ENCODE measurements at places on chromosomes 12 and 14.
A peak's percentile ranks its signal among the peaks of the same experiment; 100 is the strongest.

DNA sequence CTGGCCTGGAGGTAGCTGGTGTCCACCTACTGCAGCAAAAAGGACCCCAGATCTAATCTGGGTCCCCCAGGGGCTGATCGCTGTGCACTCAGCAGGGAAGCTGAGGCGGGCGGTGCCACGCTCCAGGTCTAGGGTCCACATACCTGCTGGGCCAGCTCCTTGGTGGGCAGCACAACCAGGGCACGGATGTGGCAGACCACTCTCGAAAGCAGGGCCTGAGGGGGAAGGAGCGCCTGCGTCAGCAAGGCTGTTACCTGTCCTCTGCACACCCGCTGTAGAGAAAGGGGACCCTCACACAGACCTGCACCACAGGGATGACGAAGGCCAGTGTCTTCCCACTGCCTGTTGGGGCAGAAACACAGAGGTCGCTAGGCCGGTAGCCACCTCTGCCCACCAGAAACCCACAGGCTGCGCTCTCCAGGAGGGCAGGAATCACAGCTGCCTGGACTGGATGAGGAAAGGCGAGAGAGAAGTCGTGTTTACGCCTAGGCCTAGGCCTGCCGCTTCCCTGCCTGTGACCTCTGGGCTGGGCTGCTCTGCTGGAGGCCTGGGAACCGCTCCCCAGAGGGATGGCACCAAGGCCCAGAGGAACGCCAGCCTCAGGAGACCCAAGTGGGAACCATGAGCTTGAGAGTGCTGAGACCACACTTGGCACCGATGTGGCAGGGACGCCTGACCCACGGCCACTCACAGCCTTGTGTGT is 2.0 kb downstream of the DDX51 start:
- no peak for DNase-seq

DNA sequence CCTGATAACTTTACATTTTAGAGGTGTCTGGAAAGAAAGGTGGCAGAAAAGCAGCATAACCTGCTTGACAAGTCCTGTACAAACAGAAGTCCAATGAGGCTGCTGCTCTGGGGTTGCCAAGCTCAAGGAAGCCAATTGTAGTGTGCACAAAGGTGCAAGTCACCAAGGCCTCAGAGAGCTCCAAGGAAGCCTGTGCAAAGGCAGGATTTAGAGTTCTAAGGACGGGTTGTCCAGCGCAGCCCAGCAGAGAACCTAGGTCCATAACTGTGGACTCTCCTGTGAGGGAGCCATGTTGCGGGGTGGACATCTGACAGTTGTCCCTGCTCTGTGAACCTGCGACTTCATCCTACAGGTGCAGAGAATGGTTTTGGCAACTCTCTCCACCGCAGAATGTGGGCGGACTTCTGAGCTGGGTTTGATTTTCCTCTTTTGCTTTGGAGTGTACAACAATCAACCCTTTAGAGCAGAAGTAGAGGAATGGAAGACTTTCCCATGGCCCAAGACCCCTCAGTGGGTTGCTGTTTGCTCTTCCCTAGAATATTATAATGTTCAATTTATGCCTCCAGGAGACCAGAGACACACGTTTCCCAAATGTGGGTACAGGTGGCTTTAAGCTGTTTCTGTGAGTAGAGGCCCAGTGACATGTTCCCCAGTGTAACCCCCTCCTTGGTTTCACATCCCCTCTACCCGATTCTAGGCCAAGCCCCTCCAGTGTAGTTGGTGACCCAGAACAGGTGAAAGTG is 81.0 kb downstream of the ETV6 start:
- no peak for DNase-seq

DNA sequence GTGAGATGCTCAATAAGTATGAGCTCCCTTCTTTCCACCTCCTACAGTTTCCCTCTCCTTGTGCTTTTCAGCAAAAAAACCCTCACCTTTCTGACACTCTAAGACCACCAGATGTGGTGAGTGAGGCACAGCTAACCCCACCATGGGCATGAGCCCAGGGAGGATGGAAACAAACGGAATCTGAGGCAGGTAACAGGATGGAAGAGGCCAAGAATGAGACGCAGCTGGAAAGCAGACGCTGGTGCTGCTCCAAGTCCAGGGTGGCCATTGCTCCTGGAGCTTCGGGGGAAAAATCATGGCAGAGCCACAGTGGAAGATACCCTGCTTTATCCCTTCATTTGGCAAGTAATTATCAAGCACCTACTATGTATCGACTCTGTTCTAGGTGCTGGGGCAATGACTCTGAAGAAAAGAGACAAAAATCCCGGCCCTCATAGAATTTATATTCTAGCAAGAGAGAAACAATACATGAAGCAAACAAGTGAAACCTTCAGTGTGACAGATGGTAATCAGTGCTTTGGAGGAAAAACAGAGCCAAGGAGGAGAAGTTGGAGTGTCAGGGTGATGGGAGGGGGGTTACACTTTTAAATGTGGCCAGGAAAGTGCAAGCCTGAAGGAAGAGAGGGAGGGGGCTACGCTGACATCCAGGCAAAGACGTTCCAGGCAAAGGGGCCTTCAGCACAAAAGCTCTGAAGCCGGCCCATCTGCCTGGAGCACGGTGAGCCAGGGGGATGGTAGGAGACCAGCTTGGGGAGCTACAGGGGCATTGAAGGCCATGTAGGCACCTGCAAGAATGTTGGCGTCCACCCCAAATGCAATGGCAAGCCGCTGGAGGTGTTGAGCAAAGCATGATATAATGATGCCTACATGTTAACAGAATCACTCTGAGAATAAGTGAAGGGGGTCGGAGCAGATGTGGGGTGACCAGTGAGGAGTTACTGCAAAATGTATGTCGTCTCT is 154.2 kb downstream of the DPF3 start:
- DNase-seq = no peak

- DNase-seq = no peak
These were observed 84.7 kb upstream of the FRMD6 start for GRCh38 chr14:51566831-51567582.

GRCh38 chr12:58249610-58250009 is 308.2 kb downstream of the ATP23 start:
- no peak for DNase-seq

DNA sequence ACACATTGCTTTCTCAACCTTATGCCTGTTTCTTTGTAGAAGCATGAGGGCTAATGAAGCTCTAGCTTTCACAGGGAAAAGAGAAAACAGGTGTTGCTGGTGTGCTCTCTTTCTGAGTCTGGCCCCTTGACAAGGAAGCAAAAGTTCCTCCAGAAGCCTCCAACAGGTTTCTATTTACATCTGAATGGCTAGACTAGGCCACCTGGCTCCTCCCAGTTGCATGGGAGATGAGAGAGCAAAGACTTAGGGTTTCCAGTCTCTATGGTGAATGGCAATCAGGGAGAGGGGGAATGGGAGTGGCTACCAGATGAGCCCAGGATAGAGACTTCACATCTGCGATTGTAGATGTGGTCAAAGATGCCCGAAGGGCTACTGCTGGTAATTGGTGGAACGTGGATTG is 138.1 kb upstream of the PLXNC1 start:
- no peak for DNase-seq

DNA sequence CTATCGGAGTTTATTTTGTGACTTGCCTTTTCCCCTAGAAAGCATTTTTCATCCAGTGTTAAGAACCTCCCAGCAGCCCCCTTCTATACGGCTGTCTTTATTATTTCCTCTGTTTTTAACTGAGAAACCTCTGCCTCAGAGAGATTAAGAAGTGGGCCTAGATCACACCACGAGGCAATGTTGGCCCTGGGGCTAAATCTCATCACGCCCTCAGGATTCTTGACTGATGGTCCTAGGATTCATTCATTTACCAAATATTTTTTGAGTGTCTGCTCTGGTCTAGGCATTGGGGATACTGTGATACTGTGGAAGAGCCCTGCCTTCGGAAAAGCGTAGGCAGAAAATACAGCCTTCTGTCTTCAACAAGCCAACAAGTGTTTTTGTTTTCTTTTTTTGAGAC is 42.1 kb downstream of the C14orf132 start:
- no peak for DNase-seq

- no peak for DNase-seq
These were observed 130.9 kb downstream of the NDUFA12 start for GRCh38 chr12:94872671-94872970.

GRCh38 chr14:26394150-26394810 is 203.6 kb downstream of the NOVA1 start:
- no peak for DNase-seq

- no peak for DNase-seq
These were observed 5.5 kb downstream of the CNTN1 start for GRCh38 chr12:40697566-40698259.

DNA sequence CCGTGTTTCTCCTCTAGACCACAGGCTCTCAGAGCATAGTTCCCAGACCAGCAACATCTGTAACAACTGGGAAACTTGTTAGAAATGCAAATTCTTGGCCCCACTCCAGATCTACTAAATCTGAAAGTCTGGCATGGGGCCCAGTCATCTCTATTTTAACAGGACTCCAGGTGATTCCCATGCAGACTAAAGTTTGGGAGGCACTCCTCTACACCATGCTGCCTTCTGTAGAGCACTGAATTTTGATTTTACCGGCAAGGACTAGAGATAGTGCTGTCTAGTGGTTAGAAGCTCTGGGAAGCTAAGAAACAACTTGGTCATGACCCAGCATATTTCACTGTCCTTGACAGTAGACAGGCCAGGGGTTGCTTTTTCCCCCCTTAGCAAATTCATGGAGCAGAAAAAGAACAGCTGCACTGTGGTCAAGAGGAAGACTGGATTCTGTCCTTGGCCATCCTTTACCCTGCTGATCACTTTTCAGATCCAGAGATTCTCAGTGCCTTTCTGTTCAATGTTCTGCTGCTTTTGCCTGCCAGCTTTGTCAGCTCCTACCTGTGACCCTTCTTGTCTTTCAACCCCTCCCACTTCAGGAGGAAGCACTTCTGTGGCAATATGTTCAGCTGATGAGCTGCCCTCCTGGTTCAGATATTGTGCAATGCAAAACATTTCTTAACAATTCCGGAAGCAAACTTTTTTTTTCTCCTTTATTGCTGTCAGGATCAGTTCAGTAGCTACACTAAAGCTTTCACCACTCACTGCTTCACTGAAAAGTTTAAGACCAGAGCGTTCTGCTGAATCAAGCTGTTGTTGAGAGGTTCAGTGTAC is 133.8 kb upstream of the NUDT4 start:
- DNase-seq = no peak

GRCh38 chr12:56601503-56601902 is 28.6 kb downstream of the BAZ2A start:
- no peak for DNase-seq

DNA sequence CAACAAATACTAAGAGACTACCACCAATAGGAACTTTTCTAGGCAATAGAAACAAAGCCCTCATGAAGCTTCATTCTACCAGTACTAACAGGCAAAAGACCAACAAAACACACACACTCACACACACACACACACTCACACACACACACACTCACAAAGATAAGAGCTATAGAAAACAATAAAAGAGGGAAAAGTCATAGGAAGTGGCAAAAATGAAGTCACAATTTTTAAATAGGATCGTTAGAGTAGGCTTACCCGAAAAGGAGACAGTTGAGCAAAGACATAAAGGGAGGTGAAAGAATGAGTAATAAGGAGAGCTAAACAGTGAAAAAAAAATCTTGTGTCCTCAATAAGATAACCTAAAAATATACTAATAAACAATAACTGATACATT is 66.5 kb downstream of the C2CD5 start:
- DNase-seq = no peak

- peak; percentile 41 for DNase-seq
These were observed 105.1 kb downstream of the SCARB1 start for GRCh38 chr12:124758266-124759220.

DNA sequence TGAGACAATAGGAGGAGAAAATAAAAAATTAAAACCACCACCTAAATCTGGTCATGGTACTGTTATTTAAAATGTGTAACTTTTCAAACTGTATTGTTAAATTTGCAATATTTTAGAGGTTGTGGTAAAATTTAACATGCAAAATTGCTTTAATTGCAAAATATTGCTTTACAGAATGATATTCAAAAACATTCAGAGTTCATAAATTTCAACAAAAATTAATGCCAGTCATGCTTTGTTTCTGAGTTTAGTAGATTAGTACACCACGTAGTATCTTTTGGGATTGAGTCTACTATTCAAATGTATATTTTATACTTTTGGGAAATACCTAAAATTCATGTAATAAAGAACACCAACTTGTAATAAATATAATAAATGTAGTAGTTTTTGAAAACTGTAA is 18.3 kb downstream of the ETFRF1 start:
- no peak for DNase-seq

GRCh38 chr12:10001171-10001776 is 2.4 kb upstream of the CLEC1B start:
- DNase-seq = no peak

- no peak for DNase-seq
These were observed 32.6 kb upstream of the FGD4 start for GRCh38 chr12:32366714-32367113.

DNA sequence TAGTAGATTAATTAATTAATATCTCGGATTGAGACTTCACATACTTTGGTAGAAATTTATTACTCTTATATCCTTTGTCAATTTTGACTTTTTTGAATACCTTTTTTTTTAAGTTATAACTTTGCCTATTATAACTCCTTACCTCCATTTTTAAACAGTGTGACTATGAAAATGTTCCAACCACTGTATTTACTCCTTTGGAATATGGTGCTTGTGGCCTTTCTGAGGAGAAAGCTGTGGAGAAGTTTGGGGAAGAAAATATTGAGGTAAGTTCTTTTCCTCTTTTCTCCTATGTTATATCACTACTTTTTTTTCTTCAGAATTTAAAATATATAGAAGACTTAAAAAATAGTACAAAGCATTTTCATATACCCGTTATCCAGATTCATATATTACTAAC is 27.8 kb downstream of the EID3 start:
- no peak for DNase-seq

DNA sequence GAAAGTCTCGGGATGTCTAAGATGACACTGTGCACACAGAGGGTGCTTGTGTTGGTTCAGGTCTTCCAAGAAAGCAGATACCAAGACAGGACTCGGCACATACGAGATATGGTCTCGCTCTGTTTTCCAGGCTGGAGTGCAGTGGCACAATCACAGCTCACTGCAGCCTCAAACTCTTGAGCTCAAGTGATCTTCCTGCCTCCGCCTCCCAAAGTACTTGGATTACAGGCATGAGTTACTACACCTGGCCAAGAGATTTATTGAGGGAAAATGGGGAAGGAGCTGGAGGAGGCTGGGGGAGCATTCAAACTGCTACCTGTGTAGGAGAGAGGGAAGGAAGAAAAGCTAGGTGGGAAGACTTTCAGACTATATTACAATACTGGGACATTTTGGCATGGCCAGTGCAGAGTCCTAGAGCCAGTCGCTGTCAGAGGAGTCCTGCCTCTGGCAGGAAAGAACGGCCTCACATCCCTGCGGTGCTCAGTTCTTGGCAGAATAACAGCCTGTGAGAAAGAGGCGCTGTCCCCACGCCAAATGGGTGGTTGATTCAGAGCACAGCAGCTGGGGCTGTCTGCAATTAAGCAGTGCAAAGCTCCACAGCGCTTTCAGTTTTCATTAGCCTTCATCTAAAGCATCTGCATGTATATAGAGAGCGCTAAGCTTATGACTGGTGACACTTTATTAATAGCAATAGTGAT is 18.3 kb downstream of the SLC17A8 start:
- DNase-seq = peak; percentile 20

- DNase-seq = no peak
These were observed 17.7 kb downstream of the RFX4 start for GRCh38 chr12:106600503-106600902.
